ENCODE measurements at places on chromosomes 5 and 9.

GRCh38 chr5:127563136-127563535 is 45.7 kb downstream of the PRRC1 start:
- DNase-seq: no peak

DNA sequence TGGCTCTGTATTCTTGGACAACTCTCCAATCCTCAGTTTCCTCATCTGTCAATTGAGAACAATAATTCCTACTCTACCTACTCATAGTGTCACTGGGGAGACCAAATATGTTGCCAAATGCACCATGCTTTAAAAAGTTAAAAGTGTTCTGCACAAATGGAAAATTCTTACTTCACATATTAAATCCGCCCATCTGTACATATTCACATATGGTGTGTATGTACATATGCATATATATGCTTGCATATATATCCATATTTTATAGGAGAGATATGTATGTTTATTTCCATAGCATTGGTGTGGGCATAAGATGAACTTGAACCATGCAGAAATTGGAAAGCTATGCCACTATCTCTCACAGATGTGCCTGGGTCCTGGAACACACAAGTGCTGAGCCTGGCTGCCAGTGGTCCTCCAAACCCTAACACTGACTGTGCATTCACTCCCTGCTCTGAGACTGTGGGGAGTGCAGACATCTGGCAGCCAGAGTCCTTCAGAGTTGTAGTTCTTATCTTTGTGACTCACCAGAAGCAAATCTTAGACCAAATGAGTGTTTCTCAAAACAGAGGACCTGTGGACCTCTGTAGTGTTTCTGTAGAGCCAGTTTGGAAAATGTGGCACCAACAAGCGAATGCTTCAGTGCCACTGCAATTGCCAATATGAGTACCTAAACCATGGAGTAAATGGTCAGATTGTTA is 168.7 kb downstream of the GRIA1 start:
- no peak for DNase-seq

DNA sequence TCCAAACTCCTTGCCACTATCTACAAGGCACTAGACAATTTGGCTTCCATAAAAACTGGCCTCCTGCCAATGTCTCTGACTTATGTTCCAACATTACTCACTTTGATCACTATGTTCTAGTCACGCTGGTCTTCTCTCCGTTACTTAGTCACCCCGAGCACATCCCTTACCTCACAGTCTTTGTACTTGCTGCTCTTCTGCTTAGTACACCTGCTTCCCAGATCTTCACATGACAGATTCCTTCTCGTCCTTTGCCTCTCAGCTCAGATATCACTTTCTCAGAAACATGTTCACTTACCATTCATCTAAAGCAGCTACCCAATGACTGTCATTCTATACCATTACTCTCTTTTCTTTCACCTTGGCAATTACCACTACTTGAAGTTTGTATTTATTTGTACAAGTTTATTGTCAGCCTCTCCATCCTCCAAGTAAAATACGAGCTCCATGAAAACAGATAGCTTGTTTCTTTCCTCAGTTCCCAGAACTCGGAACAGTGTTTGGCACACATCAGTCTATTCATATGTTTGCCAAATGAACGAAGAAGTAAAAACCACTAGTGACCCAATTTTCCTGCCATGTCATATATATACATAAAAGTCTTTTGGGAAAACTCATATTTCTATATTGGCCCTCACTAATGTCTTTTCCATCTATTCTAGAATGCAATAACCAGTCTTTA is 5.9 kb upstream of the SLC22A5 start:
- DNase-seq: no peak

DNA sequence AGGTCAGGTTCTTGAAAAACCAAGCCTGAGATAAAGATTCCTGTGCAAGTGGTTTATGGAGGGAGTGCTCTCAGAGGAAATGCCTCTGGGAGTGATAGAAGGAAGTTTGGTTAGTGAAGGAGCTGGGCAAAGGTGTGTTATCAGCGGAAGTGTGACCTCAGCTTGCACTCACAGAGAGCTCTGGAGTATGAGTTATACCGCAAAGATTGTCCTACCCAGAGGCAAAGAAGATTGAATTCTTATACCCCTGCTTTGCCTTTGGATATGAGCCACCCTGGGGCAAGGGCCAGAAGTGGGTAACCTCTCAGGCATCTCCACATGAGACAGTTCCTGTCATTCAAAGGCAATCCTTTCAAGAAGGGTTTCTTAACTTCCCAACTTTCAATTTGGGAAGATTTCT is 145.6 kb downstream of the MUSK start:
- no peak for DNase-seq

- DNase-seq: no peak
These were observed 145.4 kb upstream of the EGFLAM start for GRCh38 chr5:38112938-38113337.

- no peak for DNase-seq
These were observed 28.8 kb downstream of the FOXD1 start for GRCh38 chr5:73419465-73420390.

DNA sequence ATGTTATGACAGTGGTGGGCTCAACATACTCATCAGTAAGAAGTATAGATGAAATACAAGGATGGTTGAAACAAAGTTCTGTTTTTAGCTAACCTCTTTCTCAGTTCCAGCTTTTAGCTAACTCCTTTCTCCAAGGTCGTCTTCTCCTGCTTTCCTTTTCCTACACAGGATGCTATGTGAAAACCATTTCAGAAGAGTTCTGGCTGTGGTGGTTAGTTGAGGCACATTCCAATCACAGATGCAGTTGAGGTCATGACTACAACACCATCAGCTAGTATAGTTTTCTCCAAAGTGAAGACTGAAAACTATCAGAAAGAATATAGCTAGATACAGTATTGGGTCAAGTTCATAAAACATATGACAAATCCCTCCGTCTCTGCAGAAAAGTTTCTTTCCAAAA is 477.7 kb upstream of the C9orf72 start:
- no peak for DNase-seq

DNA sequence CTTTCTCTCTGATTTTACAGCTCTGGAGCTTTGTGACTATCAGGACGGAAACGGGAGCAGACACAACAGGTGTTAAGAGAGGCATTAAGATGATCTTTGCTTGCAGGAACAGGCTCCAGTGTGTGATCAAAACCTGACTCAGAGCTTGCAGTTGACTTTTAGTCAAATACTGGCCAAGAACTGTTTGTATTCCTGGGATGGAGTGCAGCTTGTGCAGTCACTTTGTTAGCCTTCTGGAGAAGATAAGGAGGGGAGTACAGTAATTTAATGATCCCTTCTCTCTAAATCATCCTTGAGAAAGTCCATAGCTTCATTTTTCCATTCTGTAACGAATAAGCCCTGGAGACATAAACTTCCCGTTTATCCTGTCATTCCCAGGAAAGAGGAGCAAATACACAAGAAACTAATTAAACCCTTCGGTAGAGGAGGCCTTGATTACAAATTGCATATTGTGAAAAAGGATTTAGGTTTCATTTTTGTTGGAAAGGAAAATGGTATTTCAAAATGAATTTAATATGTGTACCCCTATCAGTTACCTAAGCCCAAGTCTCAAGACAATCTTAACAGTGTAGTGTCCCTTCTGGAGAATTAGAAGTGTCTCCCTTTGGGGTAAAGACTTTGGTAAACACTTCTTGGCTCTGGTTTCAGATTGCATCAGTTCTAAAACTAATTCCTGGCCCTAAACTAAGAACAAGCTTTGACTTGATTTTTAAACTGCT is 3.1 kb upstream of the STOM start:
- no peak for DNase-seq

DNA sequence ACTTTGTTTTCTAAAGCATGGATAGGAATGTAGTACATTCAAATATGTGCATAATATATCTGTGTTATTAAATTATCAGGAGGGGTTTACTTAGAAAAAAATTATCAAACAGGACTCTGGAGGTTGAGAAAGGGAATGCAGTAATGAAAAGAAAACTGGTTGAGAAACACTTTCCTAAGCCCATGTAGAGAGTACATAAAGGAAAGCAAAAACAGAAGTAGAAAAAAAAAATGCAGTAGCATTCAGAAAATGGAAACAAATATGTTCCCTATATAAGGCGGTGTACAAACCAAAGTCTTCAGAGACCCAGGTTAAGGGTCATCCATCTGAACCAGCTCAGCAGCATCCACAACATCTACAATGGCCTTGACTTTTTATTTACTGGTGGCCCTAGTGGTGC is at the start of gene IFNA8:
Gene IFNA8 (plus strand): TSS at position 301 of the 400 bp plus-strand sequence. CDS start 60 bp downstream, at position 361.
- no peak for DNase-seq

DNA sequence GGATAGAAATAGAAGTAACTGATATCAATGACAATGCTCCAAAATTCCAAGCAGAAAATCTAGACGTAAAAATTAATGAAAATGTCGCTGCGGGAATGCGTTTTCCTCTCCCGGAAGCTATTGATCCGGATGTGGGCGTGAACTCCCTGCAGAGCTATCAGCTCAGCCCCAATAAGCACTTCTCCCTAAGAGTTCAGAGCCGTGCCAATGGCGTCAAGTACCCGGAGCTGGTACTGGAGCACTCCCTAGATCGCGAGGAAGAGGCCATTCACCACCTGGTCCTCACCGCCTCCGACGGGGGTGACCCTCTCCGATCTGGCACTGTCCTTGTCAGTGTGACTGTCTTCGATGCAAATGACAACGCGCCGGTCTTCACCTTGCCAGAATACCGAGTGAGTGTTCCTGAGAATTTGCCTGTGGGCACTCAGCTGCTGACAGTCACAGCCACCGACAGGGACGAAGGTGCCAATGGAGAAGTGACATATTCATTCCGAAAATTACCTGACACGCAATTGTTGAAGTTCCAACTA is 818 bp downstream of the PCDHGA10 start:
- no peak for DNase-seq

DNA sequence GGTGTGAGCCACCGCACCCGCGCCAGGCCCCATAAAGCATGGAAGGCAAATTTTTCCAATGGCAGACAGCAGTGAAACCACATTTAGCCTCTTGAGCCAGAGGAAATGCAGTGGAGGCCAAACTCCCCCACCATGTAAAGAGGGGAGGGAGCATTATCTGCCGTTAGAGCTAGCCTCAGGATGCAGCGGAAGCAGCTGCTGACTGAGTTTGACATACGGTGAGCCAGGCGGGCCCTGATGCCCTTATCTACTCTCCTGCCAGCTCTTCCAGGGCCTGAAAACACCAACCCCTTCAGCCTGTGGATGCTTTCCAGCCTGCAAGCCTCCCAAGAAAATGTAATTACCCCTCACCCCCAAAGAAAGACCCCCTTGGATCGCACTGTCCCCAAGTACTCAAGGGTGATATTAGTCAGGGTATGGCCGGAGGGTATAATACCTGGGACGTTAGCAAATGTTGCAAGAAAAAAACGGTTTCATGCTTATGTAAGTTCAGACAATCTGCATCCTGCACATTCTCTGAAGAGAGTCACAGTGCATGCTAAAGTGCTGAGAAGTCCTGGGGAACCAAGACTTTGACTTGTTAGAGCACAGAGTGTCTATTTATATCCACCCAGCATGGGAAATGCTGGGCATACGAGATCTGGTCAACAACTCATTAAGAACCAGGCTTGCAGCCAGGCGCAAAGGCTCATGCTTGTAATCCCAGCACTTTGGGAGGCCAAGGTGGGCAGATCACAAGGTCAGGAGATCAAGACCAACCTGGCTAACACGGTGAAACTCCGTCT is 11.3 kb upstream of the GGTA1 start:
- no peak for DNase-seq

- no peak for DNase-seq
These were observed 125.5 kb upstream of the NFIL3 start for GRCh38 chr9:91549177-91549576.

DNA sequence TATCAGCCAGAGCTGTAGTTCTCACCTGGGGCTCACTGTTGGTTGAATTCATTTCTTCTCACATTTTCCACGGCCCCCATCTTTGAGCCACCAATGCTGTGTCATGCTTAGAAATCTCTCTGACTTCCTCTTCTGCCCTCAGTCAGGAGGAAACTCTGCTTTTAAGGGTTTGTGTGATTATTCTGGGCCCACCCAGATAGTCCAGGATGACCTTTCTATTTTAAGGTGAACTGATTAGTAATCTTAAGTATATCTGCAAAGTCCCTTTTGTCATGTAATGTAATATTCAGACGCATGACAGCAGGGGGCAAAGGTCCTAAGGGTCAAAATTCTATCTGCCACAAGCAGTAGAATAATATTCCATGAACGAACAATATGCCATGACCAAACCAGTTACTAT is 88.4 kb downstream of the AK8 start:
- DNase-seq: no peak

GRCh38 chr9:121814594-121814993 is 163.2 kb downstream of the DAB2IP start:
- no peak for DNase-seq

DNA sequence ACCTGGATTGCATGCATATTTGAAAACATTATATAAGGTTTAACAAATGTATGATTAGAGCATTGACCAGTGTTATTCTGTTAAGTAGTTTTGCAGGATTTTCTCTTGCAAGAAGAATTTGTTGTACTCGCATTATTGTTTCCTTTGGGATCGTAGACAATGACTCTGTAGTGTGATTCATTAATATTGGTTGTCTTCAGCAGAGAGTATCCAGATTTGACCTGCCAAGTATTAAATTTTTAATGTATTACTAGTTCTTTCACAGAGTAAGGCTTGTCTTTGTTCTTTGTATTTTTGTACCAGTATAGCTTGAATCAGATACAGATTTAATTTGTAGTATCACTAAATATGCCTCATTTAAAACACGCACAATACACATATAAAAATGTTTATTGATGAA is 155.0 kb downstream of the PBX3 start:
- no peak for DNase-seq

DNA sequence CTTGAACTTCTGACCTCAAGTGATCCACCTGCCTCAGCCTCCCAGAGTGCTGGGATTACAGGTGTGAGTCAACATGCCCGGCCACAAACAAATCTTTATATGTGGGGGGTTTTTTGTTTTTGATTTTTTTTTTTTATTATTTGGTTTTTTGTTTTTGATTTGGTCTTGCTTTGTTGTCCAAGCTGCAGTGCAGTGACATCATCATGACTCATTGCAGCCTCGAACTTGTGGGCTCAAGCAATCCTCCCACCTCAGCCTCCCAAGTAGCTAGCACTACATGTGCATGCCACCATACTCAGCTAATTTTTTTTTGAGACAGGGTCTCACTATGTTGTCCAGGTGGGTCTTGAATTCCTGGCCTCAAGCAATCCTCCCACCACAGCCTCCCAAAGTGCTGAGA is 42.4 kb downstream of the ALDH7A1 start:
- DNase-seq: no peak

GRCh38 chr9:80082213-80082612 is 510.4 kb downstream of the TLE4 start:
- no peak for DNase-seq

DNA sequence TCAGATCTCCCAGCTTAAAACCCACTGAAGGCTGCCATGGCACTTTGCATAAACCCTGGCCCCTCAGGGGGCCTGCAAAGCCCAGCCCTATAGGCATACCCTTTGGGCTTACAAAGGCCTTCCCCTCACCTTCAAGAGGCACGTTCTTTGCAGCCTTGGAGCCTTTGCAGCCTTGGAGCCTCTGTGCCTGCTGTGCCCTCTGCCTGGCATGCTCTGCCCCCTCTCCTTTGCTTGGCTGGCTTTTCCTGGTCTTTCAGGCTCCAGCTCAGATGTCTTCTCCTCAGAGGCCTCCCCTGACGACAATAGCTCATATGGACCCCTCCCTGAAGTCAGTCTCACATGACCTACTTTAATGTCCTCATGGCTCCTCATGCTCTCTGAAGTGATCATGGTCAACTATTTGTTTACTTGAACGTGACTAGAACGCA is 60.3 kb downstream of the CXXC5 start:
- DNase-seq: no peak

- DNase-seq: no peak
These were observed 63.5 kb upstream of the CCL21 start for GRCh38 chr9:34773306-34773910.
